ENCODE measurements at places on chromosomes 11 and 22. TPM values are rescaled to one million over a fixed set of nuclear protein-coding genes. Genes with fewer than 3 reads are reported as not detected.

Gene C11orf87
- not detected for total RNA-seq

Gene TIMM8B
- 56.7 TPM for total RNA-seq

Gene MS4A6E
- not detected for total RNA-seq

Gene TMEM191C
- 1.2 TPM for total RNA-seq

Gene MIOX
- not detected for total RNA-seq

Gene ENTHD1
- not detected for total RNA-seq

Gene BTG4
- 0.12 TPM for total RNA-seq

Gene RNF121
- 29.9 TPM for total RNA-seq

Gene DUSP8
- total RNA-seq, result 2.9 TPM

Gene PYGM
- total RNA-seq, result not detected

Gene SYT9
- not detected for total RNA-seq

Gene AQP11
- total RNA-seq, result 5.8 TPM

Gene MOV10L1
- 2.0 TPM for total RNA-seq

Gene LIF
- 25.4 TPM for total RNA-seq

Gene MB
- 3.9 TPM for total RNA-seq

Gene SUSD2
- 2.6 TPM for total RNA-seq

Gene ARL14EP
- total RNA-seq, result 33.4 TPM

Gene CEND1
- not detected for total RNA-seq

Gene CLDN25
- not detected for total RNA-seq

Gene P4HA3
- total RNA-seq, result 1.5 TPM

Gene APOA5
- not detected for total RNA-seq

Gene TKFC
- 34.7 TPM for total RNA-seq

Gene POU2AF2
- not detected for total RNA-seq

Gene SHANK2
- total RNA-seq, result 0.02 TPM

Gene TMEM191B
- not detected for total RNA-seq

Gene PIWIL4
- total RNA-seq, result 3.2 TPM

Measured in A172 (cell line).